ENCODE measurements at places on chromosomes 1 and 21. TPM values are rescaled to one million over a fixed set of nuclear protein-coding genes. Genes with fewer than 3 reads are reported as not detected.

S1PR1 gene
- total RNA-seq = not detected

TNFRSF1B gene
- not detected for total RNA-seq

DNA sequence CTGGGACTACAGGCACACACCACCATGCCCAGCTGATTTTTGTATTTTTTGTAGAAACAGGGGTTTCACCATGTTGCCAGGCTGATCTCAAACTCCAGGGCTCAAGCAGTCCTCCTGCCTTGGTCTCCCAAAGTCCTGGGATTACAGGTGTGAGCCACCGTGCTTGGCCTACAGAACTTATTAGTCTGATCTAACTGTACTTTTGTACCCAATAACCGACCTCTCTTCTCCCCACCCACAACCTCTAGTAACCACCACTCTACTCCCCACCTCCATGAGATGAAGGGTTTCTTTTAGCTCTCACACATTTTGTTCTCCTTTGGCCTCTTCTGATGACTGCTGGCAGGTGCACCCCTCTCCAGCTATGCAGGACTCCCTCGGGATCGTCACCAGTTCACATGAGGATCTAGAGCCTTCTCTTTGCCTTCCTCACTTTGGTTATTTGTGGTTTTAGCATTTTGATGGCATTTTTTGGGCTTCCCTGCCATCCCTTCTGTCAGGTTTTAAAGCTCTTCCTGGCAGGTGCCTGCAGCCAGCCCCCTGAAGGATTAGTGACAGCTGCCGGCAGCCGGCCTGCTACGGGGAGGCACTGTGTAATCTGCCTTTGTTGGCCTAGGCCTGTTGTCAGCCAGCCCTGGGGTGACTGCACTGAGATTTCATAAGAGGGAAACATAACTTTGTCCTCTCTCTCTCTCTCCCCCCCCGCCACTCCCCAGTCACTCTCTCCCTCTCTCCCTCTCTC is 99.8 kb upstream of the ATP1A1 start:
- DNase-seq = no peak

DNA sequence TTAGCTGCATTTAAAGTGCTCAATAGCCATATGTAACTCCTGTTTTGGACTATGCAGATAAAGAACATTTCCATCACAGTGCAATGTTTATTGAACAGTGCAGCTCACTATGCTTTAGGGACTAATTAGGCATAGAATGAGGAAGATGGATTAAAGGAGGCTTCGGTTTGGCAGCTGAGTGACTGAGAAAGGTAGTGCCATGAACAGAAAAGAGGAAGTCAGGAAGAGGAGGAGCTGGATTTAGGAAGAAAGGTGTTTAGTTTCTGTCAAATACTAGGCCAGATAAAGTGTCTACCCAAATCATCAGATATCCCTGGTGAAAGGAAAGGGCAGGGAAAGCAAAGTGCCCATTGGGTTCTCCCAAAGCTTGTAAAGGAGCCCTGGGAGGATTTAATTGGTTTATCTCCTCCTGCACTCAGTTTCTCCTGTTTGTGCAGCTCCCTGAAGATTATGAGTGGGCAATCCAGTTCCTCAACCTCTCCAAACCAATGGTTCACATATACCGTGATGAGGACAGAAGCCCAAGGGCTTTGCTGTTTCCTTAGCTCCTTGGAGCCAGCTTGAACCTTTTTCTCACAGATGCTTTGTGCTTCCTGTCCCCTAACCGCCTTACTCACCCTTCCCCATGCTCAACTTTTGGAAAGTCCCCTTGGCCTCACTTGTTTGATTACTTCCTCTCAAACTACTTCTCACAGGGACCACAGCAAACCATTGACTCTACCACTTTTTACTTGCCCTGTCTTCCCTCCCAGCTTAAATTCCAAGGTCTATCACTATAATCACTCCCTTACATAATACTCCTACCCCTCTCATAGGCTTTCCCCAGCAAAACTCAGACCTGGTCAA is 3.5 kb upstream of the RAP1A start:
- peak; percentile 75 for DNase-seq

DNA sequence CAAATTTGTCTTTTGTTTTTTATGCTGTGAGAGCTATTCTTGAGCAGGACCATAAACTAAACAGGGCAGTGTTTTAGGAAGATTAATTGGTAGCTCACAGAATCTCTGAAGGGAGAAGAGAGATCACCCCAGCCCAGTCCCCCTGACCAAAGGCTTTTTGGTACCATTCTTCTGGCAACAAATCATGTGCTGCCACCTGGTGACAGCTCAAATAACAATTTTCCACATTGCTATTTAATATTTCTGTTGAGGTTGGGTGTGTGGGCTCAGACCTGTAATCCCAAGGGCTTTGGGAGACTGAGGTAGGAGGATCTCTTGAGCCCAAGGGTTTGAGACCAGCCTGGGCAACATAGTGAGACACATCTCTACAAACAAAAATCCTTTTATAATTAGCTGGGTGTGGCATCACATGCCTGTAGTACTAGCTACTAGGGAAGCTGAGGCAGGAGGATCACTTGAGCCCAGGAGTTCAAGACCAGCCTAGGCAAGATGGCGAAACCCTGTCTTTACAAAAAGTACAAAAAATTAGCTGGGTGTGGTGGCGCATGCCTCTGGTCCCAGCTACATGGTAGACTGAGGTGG is 2.2 kb upstream of the TESK2 start:
- peak; percentile 76 for DNase-seq

DNA sequence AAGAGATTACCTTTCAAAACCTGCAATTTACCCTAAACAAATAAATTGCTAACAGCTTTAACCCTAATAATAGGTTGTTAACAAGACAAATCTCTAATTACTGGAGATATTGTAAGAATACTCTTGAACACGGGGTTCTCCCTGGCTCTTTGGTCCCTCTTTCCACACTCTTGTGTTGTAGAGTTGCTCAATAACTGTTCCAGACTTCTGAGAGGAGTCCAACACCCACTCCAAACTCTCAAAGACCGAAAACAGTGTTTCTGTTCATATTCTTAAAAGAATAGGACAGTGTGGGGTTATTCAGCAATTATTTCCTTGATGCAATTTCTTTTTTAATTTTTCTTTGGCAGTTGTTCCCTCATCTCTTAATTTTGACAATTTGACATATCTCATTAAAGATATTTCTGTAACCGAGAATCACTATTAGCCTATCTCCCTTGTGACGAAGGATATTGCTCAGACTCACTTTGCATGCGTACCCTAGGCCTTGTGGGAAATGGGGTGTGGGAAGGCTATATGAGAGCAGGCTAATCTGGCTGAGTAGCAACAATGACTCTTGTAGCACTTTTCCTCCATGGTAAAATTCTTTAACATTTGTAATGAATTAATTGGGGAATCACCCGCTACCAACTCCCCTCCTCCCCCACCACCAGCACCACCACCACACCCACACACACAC is 90.7 kb downstream of the SLC25A24 start:
- no peak for DNase-seq

DNA sequence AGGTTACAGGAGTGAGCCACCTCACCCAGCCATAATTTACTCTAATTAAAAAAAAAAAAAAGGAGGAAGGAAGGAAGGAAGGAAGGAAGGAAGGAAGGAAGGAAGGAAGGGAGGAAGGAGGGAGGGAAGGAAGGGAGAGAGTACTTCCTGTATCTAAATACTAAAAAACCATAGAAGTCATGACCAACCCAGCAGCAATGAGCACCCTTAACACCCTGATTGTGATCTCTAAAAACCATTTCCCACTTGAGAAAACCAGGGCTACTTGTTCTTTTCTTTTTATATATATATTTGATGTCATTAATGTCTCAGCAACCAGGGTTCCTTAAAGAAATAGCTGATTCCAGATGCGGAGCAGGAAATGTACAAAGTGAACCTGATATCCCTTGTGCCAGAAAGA is 31.2 kb downstream of the ARID4B start:
- DNase-seq = no peak

GRCh38 chr1:35226546-35226945 is 33.6 kb upstream of the SFPQ start:
- no peak for DNase-seq

DNA sequence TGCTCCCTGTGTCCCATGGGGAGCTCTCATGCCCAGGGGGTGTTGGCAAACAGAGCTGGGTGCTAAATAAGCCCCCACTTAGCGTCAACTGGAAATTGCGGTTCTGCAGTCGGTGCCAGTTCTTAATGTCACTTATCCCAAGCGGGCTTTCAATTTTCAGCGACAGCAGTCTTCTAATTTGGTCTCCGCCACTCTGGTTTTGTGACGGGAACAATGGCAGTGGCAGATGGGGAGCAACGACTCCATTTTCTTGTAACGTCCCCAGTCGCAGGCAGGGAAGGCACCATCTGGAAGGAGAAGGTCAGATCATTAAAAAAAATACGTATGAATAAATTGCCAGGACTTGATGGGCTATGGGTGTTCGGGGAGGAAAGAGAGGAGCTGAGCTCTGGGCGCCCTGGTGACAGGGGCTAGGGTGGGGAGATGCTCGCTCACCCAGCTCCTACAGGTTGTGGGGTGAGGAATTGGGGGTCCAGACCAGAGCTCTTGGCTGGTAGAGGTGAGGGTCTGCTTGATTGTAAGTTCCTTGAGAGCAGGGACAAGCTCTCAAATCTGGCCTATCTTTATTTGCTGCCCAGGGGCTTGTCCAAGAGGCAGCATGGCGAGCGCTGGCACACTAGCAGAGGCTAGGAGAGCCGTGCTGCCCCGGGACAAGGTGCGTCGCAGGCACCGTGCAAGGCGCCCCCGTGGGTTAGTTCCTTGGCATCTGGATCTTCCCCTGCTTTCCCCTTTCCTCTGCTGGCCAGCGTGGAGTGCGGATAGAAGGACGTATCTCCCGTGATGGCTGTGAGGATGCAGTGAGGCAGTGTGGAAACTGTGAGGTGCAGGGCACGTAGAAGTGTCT is 105.8 kb downstream of the ARHGEF10L start:
- no peak for DNase-seq

- DNase-seq = no peak
Observed at GRCh38 chr1:166884040-166884642, 8.1 kb upstream of the TADA1 start.

GRCh38 chr1:231023150-231023549 is 16.9 kb downstream of the FAM89A start:
- no peak for DNase-seq

All from OCI-LY7 (cell line).